ENCODE measurements at places on chromosomes 7 and 10.

DNA sequence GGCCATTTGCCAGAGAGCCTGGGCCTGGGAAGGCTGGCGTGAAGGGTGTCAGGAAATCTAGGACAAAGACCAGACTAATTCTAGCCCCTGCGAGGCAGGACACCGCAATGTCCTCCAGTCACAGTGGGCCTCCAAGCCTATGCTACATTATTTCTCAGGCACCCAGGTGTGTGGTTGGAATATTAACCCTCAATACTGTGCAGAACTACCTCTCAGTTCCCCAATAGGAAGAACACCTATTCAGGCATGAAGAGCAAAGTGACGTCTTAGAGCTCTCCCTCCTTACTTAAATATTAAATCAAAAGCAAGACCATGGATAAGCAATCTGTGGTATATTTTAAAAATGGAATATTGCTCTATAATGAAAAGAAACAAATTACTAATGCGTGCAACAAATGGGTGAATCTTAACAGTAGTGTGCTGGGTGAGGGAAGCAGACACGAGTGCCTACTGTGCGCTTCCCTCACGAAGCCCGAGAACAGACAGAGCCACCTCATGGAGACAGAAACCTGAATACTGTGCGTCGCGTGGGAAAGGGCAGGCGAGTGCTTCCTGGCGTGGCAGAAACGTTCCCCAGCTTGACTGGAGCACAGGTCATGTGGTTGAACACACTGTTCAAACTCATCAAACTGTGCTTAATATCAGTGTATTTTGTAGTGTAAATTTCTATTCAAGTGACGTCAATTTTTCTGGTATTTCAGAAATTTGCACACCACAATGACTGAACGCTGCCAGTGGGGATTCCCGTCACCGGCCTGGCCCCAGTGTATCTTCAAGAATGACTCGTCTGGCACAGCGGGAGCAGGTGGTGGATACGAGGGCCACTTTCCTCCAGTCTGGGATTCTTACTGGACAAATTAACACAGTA lies 15.5 kb upstream of the PTPRN2 start:
- no peak for DNase-seq
- peaks cover 2% of the 10 kb centered on the region for H3K36me3 ChIP-seq
- no peaks in the 10 kb centered on the region for H3K27me3 ChIP-seq
- no peak overlapping the region for H3K27ac ChIP-seq
- H3K4me3 ChIP-seq, result no peak overlapping the region

DNA sequence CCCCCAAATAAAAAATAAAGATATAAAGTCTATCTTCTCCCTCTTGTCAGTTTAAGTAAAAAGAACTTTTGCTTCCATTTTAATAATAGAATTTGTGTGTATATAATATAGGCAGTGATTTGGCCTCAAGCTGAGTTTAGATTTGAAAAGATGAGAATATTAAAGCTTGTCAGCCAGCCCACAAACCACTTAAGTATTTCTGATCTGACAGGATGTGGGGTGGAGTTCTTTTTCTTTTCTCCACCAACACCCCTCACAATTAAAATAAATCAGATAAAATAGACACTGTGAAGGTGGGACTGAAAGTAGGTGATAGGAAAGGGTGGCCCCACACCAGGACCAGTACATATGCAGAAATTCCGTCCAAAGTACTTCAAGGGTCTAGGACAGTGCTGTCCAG lies 714.1 kb downstream of the AUTS2 start:
- no peaks in the 10 kb centered on the region for H3K36me3 ChIP-seq
- H3K27me3 ChIP-seq, result no peaks in the 10 kb centered on the region
- no peak overlapping the region for H3K27ac ChIP-seq
- DNase-seq, result no peak

- H3K27me3 ChIP-seq, result no peaks in the 10 kb centered on the region
- H3K36me3 ChIP-seq, result no peaks in the 10 kb centered on the region
- no peak overlapping the region for H3K4me3 ChIP-seq
- no peak for DNase-seq
- no peak overlapping the region for H3K27ac ChIP-seq
These were observed 68.2 kb upstream of the LRGUK start for GRCh38 chr7:134058980-134059379.

- H3K36me3 ChIP-seq, result no peaks in the 10 kb centered on the region
- DNase-seq, result no peak
- H3K27ac ChIP-seq, result no peak overlapping the region
- no peak overlapping the region for H3K4me3 ChIP-seq
- no peaks in the 10 kb centered on the region for H3K4me1 ChIP-seq
These were observed 16.9 kb downstream of the KCNMA1 start for GRCh38 chr10:77620731-77621130.

GRCh38 chr10:112515852-112516251 lies 68.8 kb downstream of the VTI1A start:
- DNase-seq, result no peak
- H3K27me3 ChIP-seq, result no peaks in the 10 kb centered on the region
- H3K27ac ChIP-seq, result no peak overlapping the region
- H3K36me3 ChIP-seq, result no peaks in the 10 kb centered on the region
- no peaks in the 10 kb centered on the region for H3K4me1 ChIP-seq

DNA sequence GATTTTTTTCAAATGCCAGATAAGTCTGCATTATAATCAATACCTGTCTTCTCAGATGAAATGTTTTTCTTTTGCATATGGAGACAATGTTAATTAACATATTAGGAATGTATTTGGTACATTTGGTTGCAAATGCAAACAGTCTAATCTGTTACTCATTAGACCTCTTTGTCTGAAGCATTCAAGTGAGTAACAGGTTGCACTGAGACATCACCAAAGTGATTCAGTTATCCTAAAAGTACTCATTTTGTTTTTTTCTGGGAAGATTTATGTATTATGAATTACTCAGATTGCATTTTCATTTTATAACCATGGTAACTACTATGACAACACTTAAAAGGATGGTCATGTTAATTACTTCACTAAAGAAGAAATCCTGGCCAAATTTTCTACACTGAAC lies 513.6 kb downstream of the HTR7 start:
- no peaks in the 10 kb centered on the region for H3K4me1 ChIP-seq
- H3K27ac ChIP-seq, result no peak overlapping the region
- no peak for DNase-seq
- no peak overlapping the region for H3K4me3 ChIP-seq

DNA sequence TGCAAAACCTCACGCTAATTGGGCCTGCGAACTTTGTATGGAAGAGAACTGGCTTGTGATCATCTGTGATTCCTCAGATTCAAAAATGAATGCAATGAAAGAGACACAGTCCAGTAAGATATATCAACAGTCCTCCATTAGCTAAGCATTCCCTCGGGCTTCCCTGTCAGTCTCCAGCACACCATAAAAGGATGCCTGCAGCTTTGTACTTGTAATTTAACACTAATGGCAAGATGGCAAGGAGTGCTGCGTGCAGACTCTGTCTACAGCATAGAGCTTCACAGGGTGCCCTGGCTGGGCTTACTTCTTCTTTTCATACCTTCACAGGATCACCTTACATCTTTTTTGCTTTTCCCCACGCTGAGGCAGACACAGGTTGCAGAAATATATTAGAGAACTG lies 200.0 kb downstream of the GFRA1 start:
- DNase-seq, result no peak
- no peak overlapping the region for H3K4me3 ChIP-seq
- H3K27me3 ChIP-seq, result no peaks in the 10 kb centered on the region
- H3K27ac ChIP-seq, result no peak overlapping the region

GRCh38 chr7:108016841-108017775 lies 14.1 kb upstream of the LAMB1 start:
- no peak overlapping the region for H3K4me3 ChIP-seq
- H3K27ac ChIP-seq, result no peak overlapping the region
- no peaks in the 10 kb centered on the region for H3K36me3 ChIP-seq
- no peaks in the 10 kb centered on the region for H3K4me1 ChIP-seq

DNA sequence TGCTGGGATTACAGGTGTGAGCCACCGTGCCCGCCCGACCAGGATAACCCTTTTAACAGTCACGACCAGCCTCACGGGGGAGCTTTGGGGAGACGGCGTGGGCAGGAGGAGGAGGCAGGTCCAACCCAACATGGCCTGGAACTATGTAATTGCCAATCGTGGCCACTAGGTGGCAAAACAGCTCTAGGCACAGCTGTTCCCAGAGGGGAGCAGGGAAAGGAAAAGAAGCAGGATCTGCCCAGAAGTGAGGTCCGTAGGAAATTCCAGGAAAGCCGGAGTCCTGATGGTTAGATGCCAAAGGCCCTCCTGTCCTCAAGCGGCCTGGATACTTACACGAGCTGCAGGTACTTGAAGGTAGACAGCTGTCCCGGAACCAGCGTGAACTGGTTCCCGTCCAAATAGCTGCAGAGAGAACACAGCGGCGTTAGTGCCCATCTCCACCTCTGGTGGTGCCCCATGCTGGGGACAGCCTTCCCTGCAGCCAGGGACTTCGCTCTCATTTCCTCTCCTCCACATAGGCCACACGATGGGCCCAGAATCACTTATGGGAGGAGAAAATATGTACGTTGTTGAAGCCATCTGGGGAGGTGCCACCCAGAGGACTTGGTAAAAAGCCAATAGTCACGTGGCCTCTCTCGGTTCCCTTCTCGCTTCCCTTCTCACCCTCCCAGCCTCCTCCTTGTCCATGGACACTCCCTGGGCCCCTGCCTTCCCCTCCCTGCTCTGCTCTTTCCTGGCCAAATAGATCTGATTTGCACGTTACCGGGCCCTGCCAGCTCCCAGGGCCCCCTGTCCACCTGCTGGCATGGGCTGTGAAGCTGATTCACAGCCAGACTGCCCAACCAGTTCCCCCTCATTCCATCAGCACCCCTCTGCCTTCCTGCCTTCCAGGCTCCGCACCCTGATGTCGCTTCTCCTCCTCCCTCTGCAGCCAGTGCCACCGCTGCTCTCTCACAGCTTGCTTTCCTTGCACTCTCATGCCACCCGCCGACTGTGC lies 148.1 kb downstream of the SLIT1 start:
- H3K27me3 ChIP-seq, result no peaks in the 10 kb centered on the region
- DNase-seq, result peak; percentile 94
- peaks cover under 1% of the 10 kb centered on the region for H3K4me1 ChIP-seq
- H3K36me3 ChIP-seq, result no peaks in the 10 kb centered on the region
- H3K27ac ChIP-seq, result no peak overlapping the region

DNA sequence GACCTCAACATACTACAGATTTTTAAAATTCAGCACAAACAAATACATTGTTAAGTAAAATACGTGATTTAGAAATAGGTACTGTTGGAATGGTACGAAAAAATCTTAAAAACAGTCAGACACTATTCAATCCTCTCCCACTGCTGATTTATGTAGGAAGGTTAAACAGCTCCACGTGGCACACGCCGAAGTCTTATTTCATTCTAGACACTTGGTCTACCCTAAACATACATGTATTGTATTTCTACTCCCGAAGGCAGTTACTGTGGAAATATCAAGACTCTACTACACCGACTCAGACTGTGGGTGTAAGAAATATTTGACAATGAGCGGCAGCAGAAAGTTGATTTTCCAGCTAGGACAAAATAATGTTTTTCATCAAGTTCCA lies 130.6 kb downstream of the MPP7 start:
- no peaks in the 10 kb centered on the region for H3K36me3 ChIP-seq
- H3K27ac ChIP-seq, result no peak overlapping the region
- H3K4me3 ChIP-seq, result no peak overlapping the region
- H3K27me3 ChIP-seq, result no peaks in the 10 kb centered on the region
- DNase-seq, result no peak

- no peak overlapping the region for H3K27ac ChIP-seq
- DNase-seq, result no peak
- no peak overlapping the region for H3K4me3 ChIP-seq
- H3K36me3 ChIP-seq, result peaks cover 10% of the 10 kb centered on the region
These were observed 12.5 kb upstream of the ZNF212 start for GRCh38 chr7:149226840-149227494.

GRCh38 chr7:140146574-140146973 lies 30.2 kb downstream of the KDM7A start:
- H3K27ac ChIP-seq, result no peak overlapping the region
- no peak overlapping the region for H3K4me3 ChIP-seq
- no peaks in the 10 kb centered on the region for H3K4me1 ChIP-seq
- no peaks in the 10 kb centered on the region for H3K36me3 ChIP-seq
- DNase-seq, result no peak

DNA sequence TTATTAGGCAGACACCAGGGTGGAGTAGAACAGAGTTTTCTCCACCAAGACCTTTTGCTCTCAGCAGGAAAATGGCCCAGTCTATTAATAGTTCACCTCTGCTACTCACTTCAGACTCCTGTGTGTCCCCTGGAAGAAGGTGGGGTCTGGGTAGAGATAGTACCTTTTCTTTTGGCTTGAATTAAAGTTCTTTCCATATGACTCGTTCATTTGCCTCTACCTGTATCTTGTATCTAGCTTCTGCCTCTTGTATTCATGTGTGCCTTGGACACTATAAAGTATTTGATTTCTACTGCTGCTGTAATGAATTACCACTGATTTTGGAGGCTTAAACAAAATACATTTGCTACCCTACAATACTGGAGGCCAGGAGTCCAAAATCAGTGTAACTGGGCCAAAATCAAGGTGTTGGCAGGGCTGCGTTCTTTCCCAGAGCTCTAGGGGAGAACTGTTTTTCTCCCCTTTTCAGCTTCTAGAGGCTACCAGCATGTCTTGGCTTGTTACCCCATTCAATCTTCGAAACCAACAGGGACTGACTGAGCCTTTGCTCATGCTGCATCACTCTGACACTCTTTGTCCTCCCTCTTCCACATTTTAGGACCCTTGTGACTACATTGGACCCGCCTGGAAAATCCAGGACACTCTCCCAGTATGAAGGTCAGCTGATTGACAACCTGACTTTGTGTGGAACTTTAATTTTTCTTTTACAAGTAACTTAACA lies 155.6 kb upstream of the PRSS58 start:
- no peak overlapping the region for H3K27ac ChIP-seq

DNA sequence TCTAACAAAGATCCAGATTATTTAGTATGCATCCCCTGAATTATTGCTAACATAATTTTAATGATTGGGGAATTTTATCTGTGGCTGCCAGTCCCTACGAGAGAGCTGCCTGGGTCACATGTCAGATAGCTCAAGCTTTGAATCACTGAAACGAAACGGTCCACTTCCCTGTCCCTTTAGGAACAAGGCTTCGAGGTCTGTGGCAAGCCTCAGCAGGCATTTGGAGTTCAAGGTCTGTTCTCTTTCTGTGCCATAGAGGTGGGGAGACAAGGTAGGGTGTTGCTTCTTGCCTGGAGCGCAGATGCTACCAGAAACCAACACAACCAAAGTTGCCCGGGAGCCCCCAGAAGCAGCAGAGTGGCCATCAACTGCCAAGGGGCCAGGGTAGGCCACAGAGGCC lies 13.9 kb upstream of the SH2D4B start:
- no peaks in the 10 kb centered on the region for H3K4me1 ChIP-seq
- no peak overlapping the region for H3K4me3 ChIP-seq

DNA sequence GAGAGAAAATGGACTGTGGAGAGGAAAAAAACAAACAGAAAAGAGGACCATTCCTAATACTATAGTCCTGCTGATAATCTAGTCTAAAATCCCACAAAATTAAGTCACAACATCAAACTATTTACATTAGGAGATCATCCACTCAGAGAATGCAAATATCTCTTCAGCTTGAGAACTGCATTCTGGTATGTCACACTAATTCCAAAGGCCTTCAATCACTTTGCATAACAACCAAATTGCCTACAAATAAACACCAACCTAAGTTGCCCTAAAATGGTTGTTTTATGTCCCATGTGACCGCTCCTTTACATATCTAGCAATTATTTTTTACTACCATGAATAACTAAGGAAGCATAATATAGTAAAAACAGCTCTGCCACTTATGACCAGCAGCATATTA lies 264.3 kb downstream of the CACNA2D1 start:
- no peak for DNase-seq
- H3K4me3 ChIP-seq, result no peak overlapping the region
- H3K27me3 ChIP-seq, result no peaks in the 10 kb centered on the region
- H3K36me3 ChIP-seq, result no peaks in the 10 kb centered on the region

GRCh38 chr10:3691482-3691881 lies 93.5 kb downstream of the KLF6 start:
- H3K27me3 ChIP-seq, result no peaks in the 10 kb centered on the region
- H3K36me3 ChIP-seq, result no peaks in the 10 kb centered on the region
- no peaks in the 10 kb centered on the region for H3K4me1 ChIP-seq
- H3K27ac ChIP-seq, result no peak overlapping the region

Data from H1 (cell line).